ENCODE measurements at places on chromosomes 7 and 10.

- no peak for DNase-seq
These were observed 5.8 kb downstream of the SYNPO2L start for GRCh38 chr10:73649876-73650536.

GRCh38 chr7:67896721-67897120 is 900.1 kb downstream of the TYW1 start:
- no peak for DNase-seq

DNA sequence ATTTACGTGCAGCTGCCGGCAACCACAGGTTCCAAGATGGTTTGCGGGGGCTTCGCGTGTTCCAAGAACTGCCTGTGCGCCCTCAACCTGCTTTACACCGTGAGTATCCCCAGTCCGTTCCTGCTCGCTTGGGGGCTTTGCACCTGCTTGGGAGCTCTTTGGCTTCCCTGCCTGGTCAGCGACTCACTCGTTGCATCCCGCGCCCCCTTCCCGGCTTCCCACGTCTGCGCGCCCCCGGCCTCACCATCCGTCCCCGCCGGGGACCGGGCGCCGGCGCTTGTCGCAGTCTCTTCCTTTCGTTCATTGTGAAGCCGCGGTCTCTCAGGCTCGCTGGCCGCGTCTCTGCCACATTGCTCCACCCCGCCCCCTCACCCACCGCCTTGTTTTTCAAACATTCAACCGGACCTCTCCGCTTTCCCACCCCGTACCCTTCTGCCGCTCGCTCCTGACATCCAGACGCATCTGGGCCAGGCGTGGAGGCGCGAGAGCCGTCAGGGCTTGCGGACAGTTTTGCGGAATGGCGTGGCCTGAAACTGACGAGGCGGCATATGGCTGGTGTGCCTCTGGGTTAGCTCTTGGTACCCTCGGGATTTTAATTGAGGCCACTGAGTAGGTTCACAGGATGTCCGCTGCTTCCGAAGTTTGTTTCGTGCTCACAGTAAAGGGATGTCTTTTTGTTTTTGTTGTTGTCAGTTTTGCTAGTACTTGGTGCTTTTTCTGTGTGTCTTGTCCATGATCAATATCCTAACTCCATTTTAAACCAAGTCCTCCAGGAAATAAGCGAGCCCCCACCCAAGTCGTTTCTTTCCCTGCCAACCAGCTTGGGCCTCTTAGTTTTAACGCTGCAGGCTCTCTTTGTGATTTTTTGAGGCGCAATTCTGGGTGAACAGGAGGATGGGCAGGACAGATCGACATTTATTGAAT is 639 bp downstream of the TSPAN13 start:
- DNase-seq: no peak

GRCh38 chr10:113091920-113092319 is 141.9 kb downstream of the TCF7L2 start:
- no peak for DNase-seq

DNA sequence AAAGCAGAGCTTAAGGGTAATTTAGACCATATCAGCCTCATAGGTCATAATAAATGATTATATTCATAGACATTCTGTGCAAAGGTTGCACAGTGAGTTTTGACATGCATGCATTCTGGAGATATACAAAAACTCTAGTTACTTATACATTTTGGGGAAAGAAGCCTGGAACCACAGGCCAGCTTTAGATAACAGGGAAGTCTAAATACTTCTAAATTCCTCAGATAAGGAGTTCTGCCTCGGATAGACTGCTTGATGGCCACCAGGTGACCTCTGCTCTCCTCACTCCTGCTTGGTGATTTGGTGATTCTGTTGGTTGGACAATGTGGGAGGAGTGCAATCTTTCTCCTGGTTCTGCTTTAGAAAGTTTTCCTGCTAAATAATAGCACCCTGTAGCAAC is 77.9 kb downstream of the SGMS1 start:
- DNase-seq: no peak

- no peak for DNase-seq
These were observed 133.3 kb downstream of the MPP7 start for GRCh38 chr10:28169525-28169924.

DNA sequence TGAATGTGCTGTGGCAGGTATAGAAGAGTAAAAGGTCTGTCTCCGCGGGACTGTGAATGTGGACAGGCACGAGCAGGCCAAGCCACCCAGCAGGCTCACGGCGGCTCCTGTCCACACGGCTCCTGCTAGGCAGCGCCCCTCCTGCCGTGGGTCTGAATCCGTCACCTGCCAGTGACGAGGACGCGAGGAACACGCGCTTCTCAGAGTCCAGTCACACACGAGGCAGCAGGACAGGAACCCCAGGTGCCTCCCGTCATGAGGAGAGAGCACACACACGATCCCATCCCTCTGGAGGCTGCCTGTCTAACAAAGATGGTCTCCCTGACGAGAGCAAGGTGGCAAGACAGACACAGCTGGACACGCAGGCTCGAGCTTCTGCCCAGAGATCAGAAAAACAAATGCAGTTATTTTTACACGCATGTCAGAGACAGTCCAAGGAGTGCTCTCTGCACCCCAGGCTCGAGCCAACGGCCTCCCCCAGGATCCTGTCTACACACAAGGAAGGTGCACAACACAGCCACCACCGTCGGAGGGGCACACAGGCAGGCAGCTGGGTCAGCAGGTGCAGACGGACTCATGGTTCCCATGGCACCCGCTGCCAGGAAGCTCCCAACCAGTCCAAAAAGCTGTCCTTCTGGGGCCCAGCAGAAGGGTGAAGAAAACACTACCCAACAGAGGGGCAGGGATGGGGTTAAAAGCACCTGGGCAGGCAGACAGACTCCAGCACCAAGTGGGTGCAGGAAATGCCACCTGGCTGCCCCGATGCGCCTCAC is 103.2 kb downstream of the MAD1L1 start:
- DNase-seq: no peak

GRCh38 chr7:74288034-74288881 is 949 bp upstream of the CLIP2 start:
- no peak for DNase-seq

GRCh38 chr10:86062198-86062550 is 304.4 kb downstream of the GRID1 start:
- DNase-seq: no peak

DNA sequence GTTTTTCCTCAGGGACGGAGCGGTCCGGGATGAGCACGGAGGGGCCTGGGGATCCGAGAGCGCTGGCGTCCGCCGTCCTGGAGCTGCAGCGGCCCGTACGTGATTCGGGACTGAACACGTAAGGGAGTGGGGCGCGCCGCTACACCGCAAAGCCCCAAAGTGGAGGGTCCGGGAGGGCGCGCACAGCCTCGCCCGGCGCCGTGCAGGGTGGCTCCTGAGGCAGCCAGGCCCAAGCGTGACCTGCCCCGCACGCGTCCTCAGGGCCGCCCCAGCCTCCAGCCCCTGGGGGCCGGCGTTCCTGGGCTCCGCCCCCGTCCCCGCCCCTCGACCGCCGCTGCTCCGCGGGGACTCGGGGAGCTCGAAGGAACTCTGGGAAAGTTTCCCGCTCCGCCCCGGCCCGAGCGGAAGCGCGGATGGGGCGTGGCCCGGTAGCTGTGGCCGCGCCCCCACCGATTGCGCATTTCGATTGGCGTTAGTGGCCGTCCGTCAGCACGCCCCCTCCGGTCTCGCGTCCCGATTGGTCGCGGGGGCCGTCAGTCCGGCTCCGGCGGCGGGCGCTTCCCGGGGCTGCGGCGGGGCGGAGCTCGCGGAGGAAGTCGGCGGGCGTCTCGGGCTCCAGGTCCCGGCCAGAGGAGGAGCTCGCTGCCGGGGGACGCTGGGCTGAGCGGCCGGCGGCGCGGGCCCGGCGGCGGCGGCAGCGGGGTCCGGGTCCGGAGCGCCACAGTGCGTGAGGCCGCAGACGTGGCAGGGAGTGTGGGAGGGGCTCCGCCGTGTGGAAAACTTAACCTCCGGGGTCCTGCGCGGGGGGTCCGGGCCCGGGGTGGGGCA is at the start of the genes ANKRD16 and FBH1:
Gene ANKRD16, minus strand, starts transcription at position 270 of the 828 bp plus-strand sequence. CDS start 539 bp downstream, outside the sequence.
Gene FBH1, plus strand, starts transcription at position 620 of the 828 bp plus-strand sequence. Its CDS starts 103 bp downstream, at position 723.
- peak; percentile 93 for DNase-seq

DNA sequence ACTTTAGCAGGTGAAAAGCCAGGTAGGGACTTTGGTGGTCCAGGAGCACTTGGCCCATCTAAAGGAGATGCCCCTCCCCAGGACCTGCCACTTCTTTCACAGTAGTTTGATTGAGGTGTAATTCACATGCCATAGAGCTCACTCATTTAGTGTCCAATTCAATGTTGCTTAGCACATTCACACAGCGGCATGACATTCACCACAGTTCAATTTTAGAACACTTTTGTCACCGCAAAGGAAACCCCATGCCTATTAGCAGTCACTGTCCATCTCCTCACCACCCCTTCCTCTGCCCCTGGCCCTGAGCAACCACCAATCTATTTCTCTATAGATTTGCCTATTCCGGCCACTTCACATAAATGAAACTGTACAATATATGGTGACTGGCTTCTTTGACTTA is 211.6 kb upstream of the ZMIZ1 start:
- DNase-seq: no peak

DNA sequence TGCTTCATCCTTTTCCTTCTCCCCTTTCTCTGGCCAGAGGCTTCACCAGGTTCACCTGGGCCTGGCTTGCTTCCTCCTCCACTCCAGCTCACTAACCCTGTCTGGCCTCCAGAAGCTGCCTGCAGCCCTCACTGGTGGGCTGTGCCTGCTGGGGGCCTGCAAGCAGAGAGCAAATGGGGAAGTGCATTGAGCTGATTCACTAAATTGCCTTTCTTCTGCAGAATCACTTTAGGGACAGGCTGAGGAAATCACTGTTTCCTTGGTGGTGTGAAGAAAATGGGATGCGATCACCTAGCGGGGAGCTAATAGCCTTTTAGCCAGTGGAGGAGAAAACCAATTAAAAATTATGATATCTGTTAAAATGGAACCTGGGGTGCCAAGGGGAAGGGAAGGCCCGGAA is 3.0 kb downstream of the RET start:
- DNase-seq: no peak
